Activated CD4-positive, alpha-beta memory T cell treated with anti-CD3 and anti-CD28 coated beads for 36 hours (primary cell): ENCODE measurements at places on chromosomes 3 and 15.
A peak's percentile ranks its signal among the peaks of the same experiment; 100 is the strongest.

DNA sequence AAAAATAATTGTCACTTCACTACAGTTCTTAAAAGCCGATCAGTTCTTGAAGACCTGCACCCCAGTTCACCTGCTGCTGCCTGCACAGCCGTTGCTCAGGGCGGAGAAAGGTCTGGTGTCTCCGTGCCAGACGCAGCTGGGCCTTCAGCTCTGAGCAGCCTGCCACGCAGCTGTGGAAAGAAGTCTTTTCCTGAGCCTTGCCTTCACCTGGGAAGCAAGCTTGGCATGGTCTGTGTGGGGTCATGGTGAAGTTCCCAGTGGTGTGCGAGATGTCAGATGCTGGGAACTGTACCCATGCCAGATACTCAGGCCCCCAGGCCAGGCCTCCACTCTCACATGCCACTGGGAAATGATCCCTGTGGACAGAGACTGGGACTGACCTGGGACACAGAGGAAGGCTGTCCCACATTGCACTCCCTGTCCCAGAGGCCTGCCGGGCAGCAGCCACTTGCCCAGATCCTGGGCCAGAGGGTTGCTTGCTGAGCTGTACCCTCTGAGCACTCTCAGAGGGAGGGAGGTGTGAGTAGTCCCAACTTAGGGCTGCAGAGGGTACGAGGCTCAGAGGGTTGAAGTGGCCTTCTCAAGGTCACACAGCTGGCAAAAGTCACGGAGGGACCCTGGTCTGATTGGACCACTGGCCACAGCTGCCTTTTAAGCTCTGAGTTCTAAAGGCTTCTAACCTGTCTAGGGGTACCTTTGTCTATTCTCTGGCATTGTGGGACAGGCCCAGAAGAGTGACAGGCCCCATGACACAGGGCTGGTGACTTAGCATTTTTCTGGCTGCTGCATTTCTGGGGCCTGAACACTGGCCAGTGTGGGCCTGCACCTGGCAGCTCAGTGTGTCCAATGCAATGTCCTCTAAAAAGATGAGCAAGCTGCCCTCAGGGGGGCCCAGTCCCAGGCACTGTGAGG, 55.4 kb downstream of the KLF13 start:
- no peak for DNase-seq

DNA sequence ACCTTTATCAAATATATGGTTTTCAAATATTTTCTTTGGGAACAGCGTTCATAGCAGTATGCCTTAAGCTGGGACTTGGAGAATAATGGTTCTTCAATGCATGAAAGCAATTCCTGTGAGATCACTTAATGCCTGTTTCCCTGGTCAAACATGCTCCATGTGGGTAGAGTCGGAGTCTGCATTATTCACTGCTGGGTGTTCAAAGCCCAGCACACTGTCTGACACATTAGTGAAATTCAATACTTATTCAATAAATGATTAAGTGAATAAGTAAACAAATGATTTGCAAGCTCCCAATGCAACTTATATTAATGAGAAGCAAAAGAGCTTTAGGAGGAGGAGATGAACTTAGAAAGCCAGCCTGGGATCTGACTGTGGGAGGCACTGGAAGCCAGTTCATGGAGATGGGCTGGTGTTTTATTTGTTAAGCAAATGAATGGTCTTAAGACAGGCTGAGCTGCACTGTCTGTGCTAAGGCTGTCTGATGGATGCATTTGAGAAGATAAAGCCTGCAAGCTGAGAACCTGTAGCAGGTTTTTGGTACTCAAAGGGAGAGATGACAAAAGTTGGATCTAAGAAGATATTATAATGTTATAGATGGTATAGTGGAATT, 490.8 kb downstream of the MCTP2 start:
- no peak for DNase-seq

DNA sequence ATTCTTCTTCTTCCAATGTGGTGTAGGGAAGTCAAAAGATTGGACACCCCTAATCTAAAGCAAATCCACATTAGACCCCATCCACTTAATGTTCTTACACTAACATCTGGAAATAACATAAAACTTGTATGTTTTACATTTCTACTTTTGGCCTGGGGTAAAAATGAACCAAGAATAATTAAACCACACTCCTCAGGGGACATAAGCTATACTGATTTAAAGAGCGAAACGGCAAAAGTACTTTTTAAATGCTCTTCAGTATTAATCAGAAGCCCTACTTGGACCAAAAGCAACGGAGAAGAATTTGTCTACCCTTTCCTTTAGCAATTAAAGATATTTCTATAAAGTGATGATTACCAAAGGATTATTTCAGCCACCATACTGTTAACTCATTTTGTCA, 123.9 kb downstream of the TMCC1 start:
- DNase-seq: no peak

DNA sequence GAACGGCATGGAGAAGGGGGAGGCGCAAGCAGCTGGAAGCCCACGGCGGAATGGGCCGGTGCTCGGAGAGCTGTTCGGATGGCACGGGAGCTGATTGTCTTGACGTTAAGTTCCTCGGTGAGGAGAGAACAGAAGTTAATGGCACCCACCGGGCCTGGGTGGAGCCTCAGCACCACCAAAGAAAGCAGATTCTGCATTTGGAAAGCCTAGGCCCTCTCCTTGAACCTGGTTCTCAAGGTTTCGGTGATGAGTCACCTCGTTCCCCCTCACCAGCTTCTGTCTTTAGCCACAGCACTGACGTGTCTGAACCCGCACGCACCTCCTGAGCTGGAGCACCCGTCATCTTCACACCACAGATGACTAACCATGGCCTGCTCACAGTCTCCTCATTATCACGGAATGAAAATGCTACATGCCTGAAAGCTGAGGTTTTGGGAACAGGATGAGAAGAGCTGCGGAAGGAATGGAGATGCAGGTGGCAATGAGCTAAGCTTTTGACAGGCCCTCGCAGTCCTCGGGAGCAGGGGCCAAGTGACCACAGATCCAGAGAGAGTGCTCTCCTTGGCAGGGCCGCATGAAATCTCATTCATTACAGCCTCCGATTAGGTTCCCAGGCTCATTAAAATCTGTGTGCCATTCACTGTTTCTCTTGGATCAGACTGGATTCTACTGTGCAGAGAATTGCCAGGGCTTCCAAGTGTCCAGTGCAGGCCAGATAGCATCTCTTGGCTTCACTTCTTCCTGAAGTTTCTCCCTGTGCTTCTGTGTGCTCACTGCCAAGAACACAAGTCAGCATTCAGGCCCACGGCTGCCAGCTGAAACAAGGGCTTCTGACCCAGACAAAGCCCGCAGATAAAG, 96.3 kb upstream of the DLG1 start:
- peak; percentile 84 for DNase-seq

DNA sequence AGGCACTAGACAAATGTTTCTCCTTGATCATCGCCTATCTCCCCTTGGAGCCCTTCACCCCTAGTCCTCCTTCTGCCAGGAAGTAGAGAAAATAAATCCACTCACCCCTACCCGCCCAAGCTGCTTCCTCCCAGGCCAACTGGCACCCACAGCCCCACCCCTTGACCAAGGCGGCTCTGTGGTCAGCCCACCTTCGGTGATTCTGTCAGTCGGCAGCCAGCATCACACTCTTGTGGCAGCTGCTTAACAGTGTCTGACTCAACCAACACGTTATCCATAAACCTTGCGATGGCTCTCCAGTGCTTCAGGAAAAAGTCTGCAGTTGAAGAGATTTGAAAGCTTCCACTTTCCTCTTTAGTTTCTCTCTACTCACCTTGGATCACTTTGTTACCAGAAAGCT, 7.6 kb downstream of the SHF start:
- DNase-seq: peak; percentile 55

DNA sequence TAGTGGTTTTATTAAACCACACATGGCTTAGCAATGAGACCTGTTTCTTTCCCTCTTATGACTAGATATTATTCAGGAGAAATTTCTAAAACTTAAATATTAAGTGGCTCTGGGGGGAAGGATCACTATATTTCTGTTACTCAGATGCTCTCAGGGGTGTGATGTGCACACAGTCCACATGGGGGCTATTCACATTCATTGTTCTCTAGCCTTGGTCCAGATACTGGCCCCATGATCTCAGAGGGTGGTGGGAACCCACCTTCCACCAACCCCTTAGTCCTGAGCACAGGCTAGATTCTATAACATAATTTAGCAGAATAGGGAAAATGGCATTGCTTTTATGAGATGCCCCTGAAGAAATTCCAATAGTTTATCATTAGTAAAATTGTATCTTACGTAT, 149.0 kb upstream of the ST8SIA2 start:
- DNase-seq: no peak

- DNase-seq: no peak
Measured at GRCh38 chr3:52341123-52341522, 25.0 kb downstream of the DNAH1 start.

DNA sequence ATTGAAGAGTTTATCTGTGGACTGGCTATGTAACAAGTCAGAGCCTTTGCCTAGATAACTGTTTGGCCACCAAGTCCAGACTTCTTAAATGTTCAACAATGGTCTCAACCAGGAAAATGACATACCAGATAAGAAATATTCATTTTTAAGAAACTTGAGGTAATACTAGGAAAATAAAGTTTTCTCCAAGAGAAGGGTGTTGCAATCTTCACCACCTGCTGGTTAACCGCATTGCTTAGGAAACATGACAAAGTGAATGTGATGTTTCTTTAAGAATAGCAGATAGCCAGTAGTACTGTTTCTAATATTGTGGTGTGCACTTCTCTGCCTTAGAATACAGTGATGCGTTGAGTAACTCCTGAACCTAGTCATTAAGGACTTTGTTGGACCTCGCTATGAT, 321.5 kb upstream of the CADM2 start:
- DNase-seq: no peak

DNA sequence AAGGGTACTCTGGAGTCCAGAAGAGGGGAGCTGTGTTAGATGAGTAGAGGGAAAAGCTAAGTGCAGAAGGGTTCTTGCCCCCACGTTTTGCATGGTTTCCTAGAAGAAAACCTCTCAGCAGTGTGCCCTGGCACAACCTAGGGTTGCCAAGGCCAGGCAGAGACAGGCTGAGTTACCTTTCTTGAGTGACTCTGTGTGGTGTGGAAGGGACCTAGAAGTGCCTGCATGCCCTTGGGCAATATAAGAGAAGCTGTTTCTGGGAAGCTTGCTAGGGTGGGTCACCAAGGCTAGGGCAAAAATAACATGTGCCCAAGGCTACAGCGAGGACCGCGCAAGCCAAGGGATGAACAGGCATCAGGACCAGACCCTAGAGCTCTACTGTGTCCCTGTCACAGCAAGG, 3.4 kb upstream of the SAMD7 start:
- DNase-seq: no peak

GRCh38 chr3:13480340-13481318, 523 bp downstream of the HDAC11 start:
- DNase-seq: peak; percentile 50

GRCh38 chr15:78396976-78397375, 41.0 kb upstream of the IREB2 start:
- no peak for DNase-seq

- peak; percentile 43 for DNase-seq
Measured at GRCh38 chr3:197847866-197848401, 56.9 kb downstream of the LRCH3 start.

DNA sequence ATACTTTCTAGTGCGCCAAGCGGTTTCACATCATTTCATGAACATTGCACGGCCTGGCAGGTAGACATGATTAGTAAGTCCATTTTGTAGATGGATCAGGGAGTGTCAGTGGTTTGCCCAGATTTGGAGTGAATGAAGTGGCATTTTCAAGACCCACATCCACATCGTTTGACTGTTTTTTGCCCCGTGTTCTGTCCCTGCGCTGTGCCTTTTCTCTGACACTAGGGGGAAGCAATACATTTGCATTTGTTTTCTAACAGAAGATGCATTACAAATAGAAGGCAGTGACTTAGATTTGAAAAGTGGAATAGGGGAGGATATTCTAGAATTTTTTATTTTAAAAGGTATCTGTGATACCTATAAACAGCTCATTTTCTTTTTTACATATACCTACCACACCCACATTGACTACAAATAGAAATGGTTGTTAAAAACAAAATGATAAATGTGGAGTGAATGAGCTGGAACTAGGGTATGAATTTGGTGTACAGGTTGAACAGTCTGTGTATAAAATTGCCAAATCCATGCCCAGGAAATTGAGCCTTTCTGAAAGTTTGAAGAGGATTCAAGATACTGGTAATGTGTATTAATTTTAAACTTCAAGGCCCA, 98.0 kb downstream of the USP13 start:
- no peak for DNase-seq

DNA sequence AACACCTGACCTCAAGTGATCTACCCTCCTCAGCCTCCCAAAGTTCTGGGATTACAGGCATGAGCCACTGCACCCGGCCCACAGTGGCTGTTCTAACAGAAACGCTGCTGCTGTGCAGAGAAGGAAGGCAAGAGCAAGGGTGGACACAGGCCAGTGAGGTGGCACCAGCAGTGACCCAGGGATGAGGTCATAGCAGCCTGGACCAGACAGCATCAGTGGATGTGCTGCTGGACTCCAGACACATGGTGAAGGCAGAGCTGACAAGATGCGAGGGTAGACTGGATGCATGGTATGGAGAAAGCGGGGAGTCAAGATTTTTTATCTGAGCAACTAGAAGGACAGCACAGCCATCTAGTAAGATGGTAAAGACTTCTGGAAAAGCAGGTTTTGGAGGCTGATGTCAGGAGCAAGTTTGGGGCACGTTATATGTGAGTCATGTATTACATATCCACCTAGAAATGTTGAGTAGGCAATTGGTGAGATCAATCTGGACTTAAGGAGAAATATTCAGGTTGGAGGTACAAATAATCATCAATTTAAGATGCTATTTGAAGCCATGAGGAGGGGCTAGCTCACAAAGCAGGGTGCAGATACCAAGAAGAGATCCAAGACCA, 22.1 kb upstream of the TJP1 start:
- no peak for DNase-seq

DNA sequence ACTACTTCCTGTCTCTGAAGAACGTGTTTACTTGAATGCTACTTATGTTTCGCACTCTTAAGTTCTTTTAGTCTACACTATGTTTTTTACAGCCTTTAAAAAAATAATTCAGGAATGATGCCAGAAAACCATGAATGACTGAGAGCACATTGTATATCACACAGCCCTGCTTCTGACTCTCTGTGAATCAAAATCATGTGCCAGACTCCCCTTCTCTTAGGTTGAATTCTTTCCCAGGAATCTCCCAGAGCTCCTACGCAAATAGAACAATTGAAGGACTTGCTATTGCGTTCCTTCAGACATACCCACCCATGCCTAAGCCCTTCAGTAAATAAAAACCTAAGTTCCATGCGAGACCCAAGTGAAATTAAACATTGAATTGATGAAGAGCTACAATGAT, 782.0 kb upstream of the ALCAM start:
- DNase-seq: no peak

DNA sequence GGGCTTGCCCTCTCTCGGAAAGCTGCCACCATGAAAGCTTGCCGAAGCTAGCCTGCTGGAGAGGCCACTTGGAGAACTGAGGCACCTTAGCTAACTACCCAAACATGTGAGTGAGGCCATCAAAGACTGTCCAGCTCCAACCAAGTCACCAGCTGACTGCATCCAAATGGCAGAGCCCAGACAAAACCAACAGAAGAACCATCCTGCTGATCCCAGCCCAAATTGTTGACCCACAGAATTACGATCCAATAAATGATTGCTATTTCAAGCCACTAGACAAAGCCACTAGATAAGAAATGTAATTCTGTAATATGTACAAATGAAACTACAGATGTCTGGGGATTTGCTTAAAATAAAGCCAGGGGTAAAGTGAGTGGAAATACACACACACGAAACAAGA, 109.8 kb upstream of the TRPM1 start:
- DNase-seq: no peak
